ENCODE measurements at places on chromosomes 7 and 10.

DNA sequence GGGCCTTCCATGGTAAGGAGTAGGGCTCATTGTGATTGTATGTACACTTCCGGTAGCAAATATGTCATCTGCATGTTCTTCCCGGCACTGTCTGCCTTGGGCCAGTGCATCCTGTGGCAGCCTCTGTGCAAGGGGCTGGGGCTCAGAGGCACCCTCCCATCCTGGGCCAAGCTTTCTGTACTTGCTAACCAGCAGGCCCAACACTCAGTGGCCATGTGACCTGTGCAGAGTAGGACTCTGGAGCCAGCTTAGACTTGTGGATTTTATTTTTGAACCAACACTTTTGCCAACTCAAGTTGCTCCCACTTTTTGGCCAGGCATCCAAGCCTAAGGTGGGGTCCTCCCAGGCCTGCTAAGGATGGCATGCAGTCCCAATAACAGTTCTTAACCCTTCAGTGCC lies 25.0 kb downstream of the LDB3 start:
- no peak for DNase-seq

- no peak for DNase-seq
Observed at GRCh38 chr10:126186766-126187165, 201.5 kb downstream of the ADAM12 start.

GRCh38 chr10:22435650-22436049 lies 90.4 kb downstream of the SPAG6 start:
- no peak for DNase-seq

DNA sequence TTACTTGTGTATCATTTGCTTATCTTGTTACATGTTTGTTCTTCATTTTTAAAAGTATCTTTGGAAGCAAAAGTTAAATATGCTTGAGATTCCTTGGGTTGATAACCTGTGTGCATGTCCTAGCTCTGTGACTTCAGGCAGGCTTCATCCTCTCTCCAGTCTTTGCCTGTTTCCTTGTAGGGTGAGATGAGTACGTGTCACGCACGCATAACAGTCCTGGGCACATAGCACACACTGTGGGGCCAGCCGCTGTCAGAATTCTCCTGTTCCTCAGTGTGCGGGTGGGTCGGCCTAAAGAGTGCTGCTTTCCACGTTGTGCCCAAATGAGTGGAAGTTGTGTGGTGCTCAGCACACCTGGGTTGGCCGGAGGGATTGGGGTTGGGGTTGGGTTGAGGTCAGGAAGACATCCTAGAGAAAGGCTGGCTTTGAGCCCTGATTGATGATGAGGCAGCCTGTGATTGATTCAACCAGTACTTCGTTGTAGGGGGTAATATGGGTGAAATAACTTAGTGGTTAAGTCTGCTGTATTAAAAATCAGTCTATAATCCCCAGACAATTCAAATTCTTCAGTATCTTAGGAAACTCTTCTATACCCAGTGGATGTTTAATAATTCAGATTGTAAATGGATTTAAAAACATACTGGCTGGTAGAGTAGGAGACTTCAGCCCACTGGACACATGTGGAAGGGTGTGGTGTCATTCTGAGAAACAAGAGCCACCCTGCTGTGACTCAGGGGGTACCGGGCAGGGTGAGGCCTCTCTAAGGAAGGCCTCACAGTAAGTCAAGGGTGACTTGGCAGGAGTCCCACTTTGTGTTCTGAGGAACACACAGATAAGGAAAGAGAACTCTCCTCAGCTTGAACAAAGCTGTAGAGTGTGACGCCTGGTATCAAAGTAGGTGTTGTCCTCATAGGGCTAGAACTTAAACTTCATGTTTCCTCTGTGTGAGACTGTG lies 54.8 kb downstream of the DAGLB start:
- peak; percentile 98 for DNase-seq

GRCh38 chr7:19275000-19275399 lies 129.8 kb upstream of the FERD3L start:
- DNase-seq: no peak

DNA sequence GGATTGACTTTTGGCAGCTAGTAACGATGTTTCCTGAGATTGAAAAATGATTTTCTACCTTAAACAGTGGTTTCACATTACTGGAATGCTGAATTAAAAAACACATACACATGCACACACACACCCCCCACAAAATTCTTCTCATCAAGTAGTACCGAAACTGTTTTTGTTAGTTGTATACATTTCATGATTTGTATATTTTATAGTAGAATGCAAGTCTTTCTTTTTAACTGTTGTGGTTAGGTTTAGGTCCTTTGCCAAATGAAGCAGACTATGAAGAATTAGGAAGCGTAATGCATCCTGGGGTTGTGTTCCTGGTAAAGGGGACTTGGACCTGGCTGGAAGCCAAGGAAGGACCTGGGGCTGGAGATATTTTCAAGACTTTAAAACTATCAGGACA lies 505.8 kb downstream of the SUGCT start:
- no peak for DNase-seq

GRCh38 chr10:35041502-35041879 lies 48.6 kb downstream of the CUL2 start:
- DNase-seq: no peak

- no peak for DNase-seq
Observed at GRCh38 chr10:35784751-35785150, 142.7 kb upstream of the FZD8 start.

DNA sequence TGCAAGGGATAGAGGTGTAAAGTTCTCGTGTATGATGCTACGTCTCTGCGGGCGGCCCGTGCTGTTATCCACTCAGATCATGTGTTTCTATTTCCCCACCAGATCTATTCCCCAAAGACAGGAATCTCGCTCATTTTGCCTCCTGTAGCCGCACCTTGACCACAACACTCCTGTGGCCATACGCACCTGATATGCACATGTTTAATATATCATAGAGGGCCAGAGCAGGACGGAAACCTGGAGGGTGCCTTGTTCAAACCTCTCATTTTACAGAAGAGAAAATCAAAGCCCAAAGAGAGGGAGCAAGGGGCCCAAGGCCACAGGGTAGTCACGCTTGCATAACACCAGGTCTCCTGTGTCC lies 37.6 kb downstream of the STRA8 start:
- DNase-seq: no peak

DNA sequence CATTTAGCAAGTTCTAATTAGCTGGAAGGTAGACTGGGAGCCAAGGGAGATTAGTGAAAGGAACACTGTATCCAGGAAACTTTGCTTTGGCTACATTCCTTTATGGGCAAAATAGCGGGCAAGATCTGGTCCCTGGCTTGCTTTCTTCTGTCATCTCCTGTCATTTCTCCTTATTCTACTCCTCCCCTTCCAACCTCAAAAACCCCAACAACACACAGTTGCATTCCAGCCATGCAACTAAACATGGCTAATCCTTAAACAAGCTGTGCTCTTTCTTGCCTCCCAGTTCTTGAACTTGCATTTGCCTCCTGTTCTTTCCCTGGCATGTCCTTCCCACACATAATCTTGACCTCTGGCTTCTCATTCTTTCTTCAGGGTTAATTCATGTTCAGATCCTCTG lies 59.5 kb upstream of the CDCA7L start:
- DNase-seq: no peak

- DNase-seq: no peak
Observed at GRCh38 chr10:29482591-29483431, 152.0 kb downstream of the SVIL start.

DNA sequence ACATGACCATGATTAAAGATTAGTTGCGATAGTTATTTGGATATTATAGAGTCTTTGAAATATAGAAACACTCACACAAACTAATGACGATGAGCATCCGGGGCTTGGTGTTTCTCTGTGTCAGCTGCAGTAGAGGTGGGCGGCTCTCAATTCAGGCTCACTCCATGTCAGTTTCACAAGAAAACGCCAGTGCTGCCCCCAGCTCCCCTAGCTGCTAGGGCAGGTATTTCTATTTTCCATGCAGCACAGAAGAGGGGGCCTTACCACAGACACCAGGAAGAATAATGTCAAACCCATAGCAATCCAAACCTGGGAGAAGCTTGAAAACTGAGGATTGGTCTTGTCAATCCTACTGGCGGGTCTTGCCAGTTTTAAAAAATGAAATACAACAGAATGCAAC lies 197.1 kb downstream of the PHTF2 start:
- no peak for DNase-seq

- DNase-seq: no peak
Observed at GRCh38 chr10:43026039-43026973, 50.6 kb upstream of the RET start.

DNA sequence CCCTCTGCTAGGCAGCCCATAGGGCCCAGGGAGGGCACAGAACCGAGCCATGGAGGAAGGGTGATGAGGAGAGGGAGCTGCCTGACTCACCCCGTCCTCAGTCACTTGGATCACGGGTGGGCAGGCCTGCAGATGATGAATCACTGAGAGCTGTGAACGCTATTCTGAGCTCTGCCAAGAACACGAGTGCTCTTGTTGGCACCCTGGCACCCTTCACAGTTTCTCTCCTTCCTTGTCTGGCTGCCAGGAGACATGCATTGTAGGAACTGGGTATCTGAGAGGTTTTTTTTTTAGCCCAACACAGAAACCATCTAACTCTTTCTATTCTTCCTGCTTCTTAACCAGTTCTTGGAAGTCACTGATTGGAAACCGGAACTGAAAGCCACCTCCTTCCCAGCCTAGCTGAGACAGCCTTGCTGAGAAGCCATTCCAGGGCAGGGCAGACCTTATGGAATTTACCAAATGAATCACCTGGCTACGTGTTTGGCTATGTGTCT lies 82.1 kb downstream of the SLC37A3 start:
- peak; percentile 77 for DNase-seq
